ENCODE measurements at places on chromosomes 11 and 22.

DNA sequence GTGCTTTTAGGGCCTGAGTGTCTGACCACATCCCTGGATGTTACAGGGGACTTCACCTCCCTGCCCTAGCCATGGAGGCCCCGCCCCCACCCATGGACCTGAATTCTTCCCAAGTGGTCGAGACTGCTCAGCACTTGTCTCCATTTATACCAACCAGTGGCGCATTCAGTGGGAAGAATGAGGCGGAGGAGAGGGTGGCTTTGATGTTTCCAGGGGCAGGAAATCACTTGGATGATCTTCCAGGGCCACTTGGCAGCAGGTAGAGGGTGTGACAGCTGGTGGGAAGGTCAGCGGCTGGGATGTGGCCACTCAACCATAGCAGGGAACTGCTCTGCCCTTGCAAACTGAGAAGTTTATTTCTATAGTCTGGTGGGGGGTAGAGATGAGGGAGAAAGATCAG is 155.1 kb upstream of the BLID start:
- DNase-seq, result no peak

- DNase-seq, result peak; percentile 27
These were observed 22.3 kb downstream of the TMEM123 start for GRCh38 chr11:102430158-102430836.

GRCh38 chr22:46737105-46737975 is 712 bp downstream of the CERK start:
- DNase-seq, result peak; percentile 63

- no peak for DNase-seq
These were observed 160.6 kb downstream of the TMEM135 start for GRCh38 chr11:87198266-87198881.

DNA sequence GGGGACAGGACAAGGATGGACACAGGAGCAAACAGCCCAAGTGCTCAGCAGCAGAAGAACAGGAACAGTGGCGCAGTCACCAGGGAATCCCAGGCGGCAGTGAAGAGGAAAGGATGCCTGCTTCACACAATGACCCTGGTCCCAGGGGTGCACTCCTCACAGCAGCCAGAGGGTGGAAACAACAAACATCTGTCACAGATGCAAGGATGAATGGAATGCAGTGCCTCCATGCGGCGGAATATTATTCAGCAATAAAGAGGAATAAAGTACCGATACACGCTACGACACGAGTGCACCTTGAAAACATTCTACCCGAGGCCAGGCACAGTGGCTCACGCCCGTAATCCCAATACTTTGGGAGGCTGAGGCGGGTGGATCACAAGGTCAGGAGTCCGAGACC is 12.7 kb downstream of the CSNK1E start:
- no peak for DNase-seq

- DNase-seq, result no peak
These were observed 68.4 kb downstream of the LARGE1 start for GRCh38 chr22:33851821-33852384.

DNA sequence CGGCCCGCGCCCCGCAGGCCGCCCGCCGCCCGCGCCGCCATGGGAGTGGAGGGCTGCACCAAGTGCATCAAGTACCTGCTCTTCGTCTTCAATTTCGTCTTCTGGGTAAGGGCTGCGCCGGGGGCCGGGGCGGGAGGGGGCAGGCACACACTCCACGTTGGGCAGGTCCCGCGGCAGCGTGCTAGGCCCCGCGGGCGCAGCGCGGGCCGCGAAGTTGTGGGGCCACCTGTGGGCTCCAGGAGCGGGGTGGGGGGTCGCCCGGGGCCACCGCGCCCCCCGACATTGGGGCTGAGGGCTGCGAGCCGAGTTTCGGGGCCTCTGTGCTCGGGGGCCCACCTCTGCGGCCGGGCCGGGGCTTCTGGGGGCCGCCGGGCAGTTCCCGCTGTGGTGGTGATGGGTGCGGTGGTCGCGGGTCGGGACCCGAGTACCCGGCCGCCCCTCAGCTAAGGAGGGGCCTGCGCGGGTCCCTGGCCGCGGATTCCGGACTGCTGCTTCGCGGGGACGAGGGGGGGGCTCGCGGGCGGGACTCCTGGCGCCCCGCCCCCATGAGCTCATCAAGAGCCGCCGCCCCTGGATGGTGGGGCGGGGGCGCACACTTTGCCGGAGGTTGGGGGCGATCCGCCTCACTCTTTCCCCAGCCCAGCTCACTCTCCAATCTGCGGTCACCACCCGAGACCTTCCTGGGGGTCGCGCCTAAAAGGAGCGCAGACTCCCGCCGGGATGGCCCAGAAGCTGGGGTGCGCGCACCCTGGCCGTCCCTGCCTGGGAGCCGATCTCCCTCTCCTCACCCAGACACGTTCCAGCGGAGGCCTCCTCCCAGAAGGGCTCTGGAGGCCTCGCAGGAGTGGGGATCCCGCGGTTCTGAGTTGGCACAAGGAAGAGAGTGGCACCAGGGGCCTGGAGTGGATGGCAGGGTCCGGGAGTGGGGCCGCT is 667 bp downstream of the CD81 start:
- no peak for DNase-seq

GRCh38 chr22:41596776-41597634 is 7.4 kb upstream of the PMM1 start:
- no peak for DNase-seq

DNA sequence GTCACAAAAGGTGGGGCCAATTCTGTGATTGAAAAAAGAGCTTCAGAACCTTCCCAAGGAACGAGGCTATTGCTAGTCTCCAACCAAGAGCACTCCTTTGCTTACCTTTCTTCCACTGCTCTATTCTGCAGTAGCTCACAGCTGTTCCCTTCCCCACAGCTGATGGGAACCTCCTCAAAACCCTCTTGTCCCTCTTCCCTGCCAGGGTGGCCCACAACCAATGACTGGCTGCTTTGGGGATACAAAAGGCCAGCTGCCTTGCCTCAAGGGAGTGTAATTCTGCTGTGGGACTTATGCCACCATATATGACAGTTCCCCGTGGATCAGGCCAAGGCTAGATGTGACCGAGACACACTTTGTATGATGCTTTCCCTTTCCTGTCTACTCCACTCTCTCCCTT is 15.0 kb downstream of the KCNE3 start:
- no peak for DNase-seq

DNA sequence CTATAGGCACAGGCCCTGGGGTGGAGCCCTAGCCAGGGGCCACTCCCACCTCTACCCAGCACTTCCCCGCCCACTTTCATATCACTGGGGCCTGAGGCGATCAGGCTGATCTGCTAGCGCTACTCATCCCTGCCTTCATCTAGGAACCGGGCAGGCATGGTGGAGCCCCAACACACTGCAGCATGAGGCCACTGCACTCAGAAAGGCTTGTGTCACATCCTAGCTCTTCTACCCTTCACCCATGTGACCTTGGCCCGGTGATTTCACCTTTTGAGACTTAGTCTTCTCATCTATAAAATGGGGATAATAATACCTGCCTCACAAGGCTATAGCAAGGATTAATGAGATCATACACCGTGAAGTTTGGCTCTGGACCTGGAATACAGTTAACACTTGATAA is 18.1 kb upstream of the GDPD5 start:
- no peak for DNase-seq

DNA sequence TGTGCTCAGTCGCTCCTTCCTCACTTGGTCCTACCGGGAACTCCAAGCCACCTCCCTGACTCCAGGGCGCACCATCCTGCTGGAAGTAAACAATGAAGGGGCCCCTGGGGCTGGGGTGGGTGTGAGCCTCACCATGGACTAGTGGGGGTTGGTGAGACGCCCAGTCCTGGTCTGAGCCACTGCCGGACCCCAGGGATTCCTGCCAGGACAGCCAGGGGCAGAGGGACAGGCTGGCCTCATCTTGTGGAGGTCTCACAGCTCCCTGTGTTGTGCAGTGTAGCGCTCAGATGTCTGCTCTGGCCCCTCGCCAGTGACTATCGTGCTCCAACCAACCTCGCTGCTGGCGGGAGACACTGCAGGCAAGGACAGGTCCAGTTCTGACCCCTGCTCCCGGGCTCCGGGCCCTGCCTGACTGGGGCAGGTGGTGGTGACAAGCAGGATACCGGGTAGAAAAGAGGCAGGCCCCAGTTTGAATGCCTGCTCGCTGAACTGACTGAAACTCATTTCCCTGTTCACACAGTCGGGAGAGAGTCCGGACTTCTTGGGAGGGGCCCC is 1021.4 kb downstream of the BRD1 start:
- no peak for DNase-seq

DNA sequence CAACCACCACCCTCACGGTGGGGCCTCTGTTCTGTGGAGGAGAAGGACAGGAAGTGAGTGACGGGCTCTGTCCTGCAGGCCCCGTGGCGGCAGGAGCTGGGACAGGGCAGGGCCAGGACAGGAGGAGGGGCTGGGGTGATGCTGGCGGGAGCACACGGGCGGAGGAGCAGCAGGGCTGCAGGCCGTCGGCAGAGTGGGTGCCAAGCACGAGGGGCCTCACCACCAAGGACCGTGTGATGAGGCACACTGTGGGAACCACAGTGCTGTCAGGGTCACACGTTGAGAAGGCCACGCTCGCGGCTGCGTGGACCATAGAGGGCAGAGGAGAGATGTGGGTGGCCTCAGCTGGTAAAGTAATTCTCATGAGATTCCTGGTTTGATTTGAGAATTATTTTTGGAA is 8.5 kb downstream of the SCO2 start:
- no peak for DNase-seq

- DNase-seq, result no peak
These were observed 6.6 kb downstream of the EEF1G start for GRCh38 chr11:62567018-62567633.

GRCh38 chr11:108963118-108963517 is 298.2 kb downstream of the DDX10 start:
- DNase-seq, result no peak

DNA sequence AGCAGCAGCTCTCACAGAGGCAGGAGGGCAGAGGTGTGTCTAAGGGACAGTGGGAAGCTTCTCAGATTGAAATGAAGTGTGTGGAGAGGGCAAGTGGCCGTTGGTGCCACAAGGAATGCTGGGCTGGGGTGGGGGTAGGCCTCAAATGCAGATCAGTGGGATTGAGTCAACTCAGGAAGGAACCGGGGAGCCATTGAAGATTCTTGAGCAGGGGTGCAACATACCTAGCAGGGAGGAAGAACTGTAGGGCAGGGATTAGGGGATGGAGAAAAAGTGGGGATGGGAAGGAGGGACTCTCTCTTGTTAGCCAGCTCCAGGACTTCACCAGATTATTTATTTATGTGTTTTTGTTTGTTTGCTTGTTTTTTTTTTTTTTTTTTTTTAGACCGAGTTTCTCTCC is 2.9 kb upstream of the SEC14L2 start:
- no peak for DNase-seq

All from GM12892 (cell line).